ENCODE measurements at places on chromosomes 3 and 15.

- DNase-seq, result no peak
These were observed 35.7 kb downstream of the SSUH2 start for GRCh38 chr3:8608791-8609467.

DNA sequence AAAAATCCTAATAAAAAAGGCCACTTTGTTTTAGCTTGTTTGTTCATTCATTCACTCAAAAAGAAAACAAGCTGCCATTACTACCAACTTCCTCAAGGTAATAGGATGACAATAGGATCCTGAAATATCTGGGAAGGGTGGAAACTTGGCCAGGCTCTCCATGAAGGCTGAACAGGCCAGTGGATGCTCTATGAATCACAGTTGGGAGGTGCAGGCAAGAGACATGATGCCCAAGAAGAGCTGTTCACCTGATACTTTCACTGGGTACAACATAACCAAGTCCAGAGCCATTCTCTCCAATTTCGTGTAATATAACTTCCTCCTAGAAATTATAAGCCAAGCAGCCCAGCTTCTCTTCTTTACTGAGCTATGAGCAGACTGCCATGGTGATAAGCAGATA lies 37.3 kb downstream of the NMNAT3 start:
- DNase-seq, result no peak

GRCh38 chr3:131883086-131883485 lies 151.7 kb downstream of the CPNE4 start:
- DNase-seq, result no peak

DNA sequence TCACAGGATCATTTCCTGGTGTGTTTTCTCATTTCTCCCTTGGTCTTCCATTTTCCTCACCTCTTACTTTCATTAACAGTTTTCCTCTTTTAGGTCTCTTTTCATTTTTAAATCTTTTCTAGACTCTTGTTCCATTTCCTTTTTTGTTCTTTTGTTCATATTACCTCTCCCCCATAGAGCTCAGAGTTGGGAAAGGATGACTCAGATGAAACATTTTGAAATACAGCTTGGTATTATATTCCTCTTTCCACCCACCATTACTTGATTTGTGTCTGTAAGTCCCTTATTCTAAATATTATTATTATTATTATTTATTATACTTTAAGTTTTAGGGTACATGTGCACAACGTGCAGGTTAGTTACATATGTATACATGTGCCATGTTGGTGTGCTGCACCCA lies 153.1 kb downstream of the VGLL3 start:
- no peak for DNase-seq

GRCh38 chr3:16151109-16151508 lies 23.4 kb upstream of the GALNT15 start:
- no peak for DNase-seq

DNA sequence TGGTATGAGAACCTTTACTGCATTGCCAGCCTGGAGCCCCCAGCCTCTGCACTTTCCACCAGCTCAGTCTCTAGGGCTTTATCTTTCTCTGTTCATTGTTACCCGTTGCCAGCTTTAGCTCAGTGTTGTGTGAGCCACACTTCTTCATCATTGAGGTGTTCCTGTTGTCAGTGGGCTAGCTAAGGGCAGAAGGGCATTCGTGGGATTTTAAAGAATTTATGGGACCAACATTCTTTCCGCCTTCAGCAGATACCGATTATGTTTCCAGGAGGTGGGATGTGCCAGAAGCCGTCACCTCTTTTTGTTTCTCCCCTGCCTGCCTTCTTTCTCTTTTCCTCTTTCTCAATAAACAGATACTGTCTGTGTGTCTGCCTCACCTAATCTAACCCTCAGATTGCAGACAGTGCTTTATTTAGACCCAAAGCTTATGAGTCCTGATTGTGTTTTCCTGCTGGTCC lies 64.5 kb downstream of the PGPEP1L start:
- no peak for DNase-seq

DNA sequence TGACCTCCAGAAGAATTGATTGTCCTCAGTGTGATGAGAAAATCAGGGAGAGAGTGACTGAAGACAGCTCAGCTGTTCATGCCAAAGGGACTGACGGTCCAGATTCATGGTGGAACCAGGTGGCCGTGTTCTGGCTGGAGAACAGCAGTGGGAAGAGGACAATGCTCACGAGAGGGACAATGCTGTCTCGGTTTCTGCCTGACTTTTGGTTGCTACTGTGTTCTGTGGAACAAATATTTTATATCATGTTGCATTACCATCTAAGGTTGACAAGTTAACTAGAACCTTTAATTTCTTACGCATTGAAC lies 58.0 kb upstream of the ULK4 start:
- DNase-seq, result no peak

DNA sequence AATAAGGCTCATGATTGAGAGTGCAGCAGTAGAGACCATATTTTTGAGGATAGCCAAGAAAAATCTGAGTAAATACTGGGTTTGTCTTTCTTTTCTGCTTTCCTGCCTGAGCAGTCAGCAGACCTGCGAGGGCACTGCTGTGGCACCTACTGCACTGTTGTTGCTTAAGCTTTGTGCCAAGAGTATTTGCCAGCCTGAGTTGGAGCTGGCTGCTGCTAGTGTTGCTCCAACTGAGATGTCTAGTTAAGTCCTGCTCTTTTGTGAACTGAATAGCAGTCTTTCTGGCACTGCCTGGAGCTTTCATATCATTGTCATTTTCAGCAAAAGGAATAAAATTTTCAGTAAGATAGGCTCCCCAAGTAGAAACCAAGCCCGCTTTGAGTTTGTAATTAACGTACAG lies 214.5 kb upstream of the P2RY1 start:
- DNase-seq, result no peak

- DNase-seq, result no peak
These were observed 443.8 kb upstream of the TGFBR2 start for GRCh38 chr3:30162579-30162978.

GRCh38 chr3:111590143-111590491 lies 5.0 kb downstream of the ZBED2 start:
- DNase-seq, result no peak

DNA sequence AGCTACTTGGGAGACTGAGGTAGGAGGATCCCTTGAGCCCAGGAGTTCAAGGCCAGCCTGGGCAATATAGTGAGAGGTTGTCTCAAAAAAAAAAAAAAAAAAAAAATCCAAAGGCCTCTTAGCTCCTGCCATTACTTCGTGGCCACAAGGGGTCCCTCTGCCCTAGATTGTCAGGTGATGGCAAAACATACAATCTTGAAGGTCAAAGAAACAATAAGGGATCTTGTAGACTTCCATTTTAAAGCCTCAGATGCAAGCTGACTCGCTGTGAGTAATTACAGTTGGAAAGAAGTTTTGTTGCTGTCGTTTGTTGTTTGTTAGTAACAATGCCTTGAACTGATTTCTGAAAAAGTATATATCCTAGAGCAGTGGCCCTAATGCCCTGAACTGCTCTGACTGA lies 55.9 kb upstream of the PLCL2 start:
- DNase-seq, result peak; percentile 63

DNA sequence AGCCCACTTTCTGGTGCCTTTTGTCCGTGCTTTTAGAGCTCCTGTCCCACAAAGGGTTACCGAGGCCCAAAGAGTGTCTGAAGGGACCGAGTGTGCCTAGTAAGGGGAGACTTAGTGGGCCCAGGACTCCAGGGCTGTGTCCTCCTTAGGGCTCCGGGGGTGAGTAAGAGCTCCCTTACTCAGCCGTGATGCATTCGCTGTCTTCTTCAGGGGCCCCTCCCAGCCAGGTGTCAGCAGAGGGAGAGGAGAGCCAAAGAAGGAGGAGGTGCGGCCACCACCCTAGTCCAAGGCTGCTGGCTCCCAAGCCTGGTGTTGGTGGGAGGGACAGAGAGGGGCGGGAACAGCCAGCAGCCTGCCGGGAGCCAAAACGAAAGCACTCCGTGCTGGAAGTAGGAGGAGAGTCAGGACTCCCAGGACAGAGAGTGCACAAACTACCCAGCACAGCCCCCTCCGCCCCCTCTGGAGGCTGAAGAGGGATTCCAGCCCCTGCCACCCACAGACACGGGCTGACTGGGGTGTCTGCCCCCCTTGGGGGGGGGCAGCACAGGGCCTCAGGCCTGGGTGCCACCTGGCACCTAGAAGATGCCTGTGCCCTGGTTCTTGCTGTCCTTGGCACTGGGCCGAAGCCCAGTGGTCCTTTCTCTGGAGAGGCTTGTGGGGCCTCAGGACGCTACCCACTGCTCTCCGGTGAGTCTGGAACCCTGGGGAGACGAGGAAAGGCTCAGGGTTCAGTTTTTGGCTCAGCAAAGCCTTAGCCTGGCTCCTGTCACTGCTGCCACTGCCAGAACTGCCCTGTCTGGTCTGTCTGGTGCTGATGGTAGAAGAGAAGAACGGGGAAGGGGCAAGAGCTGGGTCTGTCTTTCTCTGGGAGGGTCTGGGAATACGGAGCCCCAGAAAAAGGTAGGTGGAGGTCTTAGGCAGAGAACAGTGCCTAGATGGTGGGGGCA lies at the start of gene IL17RC:
Gene IL17RC, plus strand, starts transcription at position 365 of the 947 bp plus-strand sequence. Its CDS starts 218 bp downstream, at position 583.
- peak; percentile 80 for DNase-seq

DNA sequence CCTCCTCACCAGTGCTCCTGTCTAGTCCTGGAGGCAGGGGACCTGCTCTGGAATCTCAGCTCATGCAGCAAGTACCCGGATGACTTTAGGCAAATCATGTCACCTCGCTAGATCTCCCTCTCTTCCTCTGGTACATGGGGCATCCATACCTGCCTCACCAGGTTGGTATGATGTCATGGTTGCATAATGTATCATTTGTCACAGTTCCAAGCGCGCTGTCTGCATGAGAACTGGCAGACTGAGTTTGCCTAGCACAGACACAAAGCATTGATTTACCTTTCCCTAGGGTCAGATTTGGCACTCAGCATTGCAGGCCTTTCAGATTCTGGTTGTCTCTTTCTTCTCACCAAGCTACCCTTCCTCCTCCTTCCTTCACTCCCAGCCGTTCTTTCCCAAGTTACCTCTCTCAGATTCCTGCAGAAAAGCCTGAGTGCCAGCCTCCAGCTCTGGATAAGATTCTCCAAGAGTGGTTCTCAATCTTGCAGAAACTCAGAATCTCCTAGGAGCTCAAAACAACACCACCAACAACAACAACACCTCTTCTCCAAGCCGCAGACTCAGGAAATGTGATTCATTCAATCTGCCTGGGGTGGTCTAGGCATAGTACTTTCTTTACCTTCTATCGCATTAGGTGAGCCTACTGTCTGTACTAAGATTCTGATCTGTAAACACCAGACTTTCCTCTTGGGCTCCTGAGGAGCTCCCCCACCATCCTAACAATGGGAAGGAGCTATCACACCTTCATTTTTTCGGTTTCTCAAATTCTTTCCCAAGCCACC lies 29.5 kb downstream of the FAM43A start:
- no peak for DNase-seq

- DNase-seq, result no peak
These were observed 27.9 kb upstream of the SCN10A start for GRCh38 chr3:38843898-38844297.

DNA sequence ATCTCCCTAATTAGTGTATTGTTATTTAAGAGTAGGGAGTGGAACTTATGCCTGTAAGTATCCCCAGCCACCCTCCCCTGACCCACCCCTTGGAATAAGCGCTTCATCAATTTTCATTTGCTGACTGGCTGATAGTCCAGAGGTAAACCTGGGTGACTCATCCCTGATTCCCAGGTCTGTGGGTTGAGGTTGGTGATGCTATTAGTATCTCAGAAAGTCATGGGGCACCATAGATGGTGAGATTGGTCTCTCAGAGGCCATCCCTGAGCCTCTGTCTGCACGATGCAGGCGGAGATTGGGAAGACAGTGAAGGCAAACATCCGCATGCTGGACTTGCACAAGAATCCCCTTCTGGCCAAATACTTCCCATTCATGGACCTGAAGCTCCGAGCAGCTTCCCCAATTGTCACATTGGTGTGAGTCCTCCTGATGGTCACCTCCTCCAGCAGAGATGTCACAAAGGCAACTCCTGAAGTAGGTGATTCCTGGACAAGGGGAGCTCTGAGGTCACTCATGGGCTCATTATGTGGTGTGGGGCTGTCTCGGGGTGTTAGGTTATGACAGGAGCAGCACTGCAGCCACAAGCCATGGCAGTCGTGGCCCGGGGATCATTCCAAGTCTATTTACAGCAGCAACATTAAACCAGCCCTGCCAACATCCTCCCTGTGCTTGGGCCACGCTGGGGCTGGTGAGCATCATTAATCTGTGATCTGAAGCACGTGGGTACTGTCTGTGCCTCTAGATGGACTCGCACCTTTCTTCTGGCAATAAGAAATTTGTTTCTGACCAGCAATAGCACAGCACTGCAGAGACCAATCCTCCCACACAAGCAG lies 6.8 kb upstream of the TXNRD3 start:
- no peak for DNase-seq

GRCh38 chr3:78281381-78281780 lies 1241.5 kb downstream of the ROBO2 start:
- peak; percentile 70 for DNase-seq

- DNase-seq, result no peak
These were observed 34.9 kb upstream of the ADGRG7 start for GRCh38 chr3:100574536-100574935.

GRCh38 chr3:194851941-194852340 lies 166.3 kb downstream of the FAM43A start:
- DNase-seq, result no peak

- no peak for DNase-seq
These were observed 102.0 kb upstream of the THRB start for GRCh38 chr3:24596626-24597025.

DNA sequence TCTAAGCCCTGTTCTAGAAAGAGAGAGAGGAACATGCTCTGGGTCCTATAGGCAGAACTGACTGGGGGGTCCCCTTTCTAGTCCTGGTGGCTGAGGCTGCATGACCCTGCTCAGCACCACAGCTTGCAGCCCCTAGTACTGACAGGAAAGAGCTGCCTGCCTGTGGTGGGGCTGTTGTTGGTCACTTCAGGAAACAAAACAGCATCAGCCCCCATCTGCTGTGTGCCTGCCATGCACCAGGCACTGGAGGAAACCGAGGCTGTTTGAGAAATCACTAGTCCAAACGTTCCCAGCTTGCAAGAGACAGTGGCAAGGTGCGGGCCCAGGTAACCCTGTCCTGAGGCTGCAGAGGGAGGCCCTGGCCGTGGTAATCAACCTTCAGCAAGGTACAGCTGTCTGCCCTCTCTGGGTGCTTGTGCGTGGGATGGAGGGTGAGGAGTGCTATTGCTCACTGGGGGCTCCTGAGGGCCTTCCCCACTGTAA lies 90.6 kb downstream of the IQSEC1 start:
- DNase-seq, result no peak

- DNase-seq, result no peak
These were observed 415.6 kb upstream of the TPM1 start for GRCh38 chr15:62626903-62627302.

GRCh38 chr15:42419369-42419768 lies 60.1 kb downstream of the CAPN3 start:
- DNase-seq, result no peak

- DNase-seq, result no peak
These were observed 21.6 kb downstream of the LINS1 start for GRCh38 chr15:100580414-100580813.

GRCh38 chr3:4986175-4986781 lies 7.0 kb downstream of the BHLHE40 start:
- no peak for DNase-seq

- DNase-seq, result no peak
These were observed 1.0 kb downstream of the ZNF589 start for GRCh38 chr3:48241796-48242455.

- DNase-seq, result no peak
These were observed 36.3 kb upstream of the HERC1 start for GRCh38 chr15:63870043-63870394.
